Sigmoid colon (tissue), 7 donors: ENCODE measurements at places on chromosomes 1 and 21. TPM values are rescaled to one million over a fixed set of nuclear protein-coding genes. Genes with fewer than 3 reads are reported as not detected.

- H3K4me3 ChIP-seq = no peak overlapping the region
- DNase-seq = no peak
- no peak overlapping the region for H3K27ac ChIP-seq
- H3K36me3 ChIP-seq = no peaks in the 10 kb centered on the region
- H3K4me1 ChIP-seq = no peaks in the 10 kb centered on the region
- H3K27me3 ChIP-seq = peaks cover 22% of the 10 kb centered on the region
These were observed 64.6 kb upstream of the CLDN14 start for GRCh38 chr21:36544545-36544944.

GRCh38 chr1:67888216-67889106 is 55.2 kb upstream of the GNG12 start:
- no peak overlapping the region for H3K4me3 ChIP-seq
- no peak overlapping the region for H3K27ac ChIP-seq
- no peaks in the 10 kb centered on the region for H3K36me3 ChIP-seq
- no peaks in the 10 kb centered on the region for H3K27me3 ChIP-seq

DNA sequence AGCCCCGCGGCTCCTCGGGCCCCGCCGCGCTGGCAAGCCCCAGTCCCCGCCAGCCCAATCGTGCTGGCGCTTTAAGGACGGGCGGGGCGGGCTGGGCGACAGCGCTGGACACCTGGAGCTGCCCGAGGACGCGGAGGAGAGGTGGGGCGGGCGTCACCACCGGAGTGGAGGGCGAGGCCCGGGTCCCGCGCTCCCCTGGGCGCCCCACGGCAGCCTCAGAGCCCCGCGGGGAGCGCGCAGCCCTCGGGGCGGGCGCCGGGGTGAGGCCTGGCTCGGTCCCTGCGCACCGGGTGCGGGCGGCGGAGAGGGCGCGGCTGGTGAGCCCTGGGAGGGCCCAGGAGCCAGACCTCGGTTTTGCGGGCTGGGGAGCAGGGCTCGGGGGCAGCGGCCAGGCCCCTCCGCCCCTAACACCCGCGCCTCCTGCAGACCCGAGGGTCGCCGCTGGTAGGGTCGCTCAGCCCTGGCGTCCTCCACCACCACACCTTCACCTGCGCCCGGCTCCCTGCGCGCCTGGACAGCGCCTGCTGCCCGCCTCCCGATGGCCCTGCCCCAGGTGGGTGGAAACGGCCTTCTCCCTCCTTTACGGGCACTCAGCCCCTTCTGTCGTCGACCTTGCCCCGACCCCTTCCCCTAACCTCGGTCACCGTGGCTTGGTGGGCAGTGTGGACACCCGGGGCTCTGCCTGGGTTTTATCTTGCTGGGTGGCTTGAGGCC is at the start of gene TMEM61:
TSS of gene TMEM61 (plus strand) at position 101 of the 714 bp plus-strand sequence. CDS start at position 539, 438 bp downstream.
- H3K27me3 ChIP-seq = peaks cover 53% of the 10 kb centered on the region
- no peak within 1 kb of the TSS for H3K27ac ChIP-seq
- DNase-seq = no peak
- H3K36me3 ChIP-seq = no peaks in the 10 kb centered on the region
- peaks cover 13% of the 10 kb centered on the region for H3K4me1 ChIP-seq

- DNase-seq = no peak
- H3K27me3 ChIP-seq = no peaks in the 10 kb centered on the region
- peak overlapping the region; percentile 65 for H3K27ac ChIP-seq
- no peaks in the 10 kb centered on the region for H3K36me3 ChIP-seq
These were observed 719.8 kb upstream of the ADGRL4 start for GRCh38 chr1:79726321-79726720.

GRCh38 chr21:18253221-18253620 is 8.6 kb downstream of the CHODL start:
- H3K27me3 ChIP-seq = no peaks in the 10 kb centered on the region
- H3K4me3 ChIP-seq = no peak overlapping the region
- no peak overlapping the region for H3K27ac ChIP-seq
- DNase-seq = no peak
- no peaks in the 10 kb centered on the region for H3K4me1 ChIP-seq

DNA sequence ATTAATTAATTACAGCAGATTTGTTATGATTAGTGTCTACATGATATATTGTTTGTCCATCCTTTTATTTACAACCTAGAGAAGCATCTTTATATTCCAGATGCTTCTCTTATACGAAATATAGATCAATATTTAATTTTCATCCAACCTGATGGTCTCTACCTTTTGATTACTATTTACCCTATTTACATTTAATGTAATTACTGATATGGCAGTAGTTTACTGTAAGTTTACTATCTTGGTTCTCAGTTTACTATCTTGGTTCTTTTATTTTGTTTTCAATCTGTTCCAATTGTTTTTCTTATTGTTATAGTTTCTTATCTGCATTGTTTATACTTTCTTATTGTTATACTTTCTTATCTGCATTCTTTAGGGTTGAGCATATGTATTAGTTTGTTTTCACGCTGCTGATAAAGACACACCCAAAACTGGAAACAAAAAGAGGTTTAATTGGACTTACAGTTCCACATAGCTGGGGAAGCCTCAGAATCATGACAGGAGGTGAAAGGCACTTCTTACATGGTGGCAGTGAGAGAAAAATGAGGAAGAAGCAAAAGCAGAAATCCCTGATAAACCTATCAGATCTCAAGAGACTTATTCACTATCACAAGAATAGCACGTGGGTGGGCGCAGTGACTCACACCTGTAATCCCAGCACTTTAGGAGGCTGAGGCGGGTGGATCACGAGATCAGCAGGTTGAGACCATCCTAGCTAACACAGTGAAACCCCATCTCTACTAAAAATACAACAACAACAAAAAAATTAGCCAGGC is 28.9 kb downstream of the FAF1 start:
- H3K27me3 ChIP-seq = no peaks in the 10 kb centered on the region
- H3K4me1 ChIP-seq = no peaks in the 10 kb centered on the region
- H3K36me3 ChIP-seq = no peaks in the 10 kb centered on the region
- H3K4me3 ChIP-seq = no peak overlapping the region
- no peak overlapping the region for H3K27ac ChIP-seq

DNA sequence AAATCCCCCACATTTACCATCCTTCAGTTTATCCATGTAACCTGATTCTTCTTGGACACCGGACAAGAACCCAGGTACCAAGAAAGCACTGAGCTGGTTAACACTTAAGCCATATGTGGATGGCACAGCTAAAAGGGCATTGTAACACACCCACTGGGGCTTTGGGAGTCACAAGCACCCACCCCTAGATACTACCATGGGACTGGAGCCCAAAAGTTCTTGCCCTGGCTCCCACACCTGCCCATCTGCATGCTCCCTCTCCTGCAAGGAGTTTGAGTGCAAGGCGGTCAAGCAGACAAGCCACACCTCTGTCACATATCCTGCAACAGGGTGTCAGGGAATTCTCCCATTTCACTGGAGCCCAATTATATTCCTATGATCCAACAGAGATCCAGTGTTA is 270.1 kb downstream of the USH2A start:
- H3K27ac ChIP-seq = no peak overlapping the region
- H3K36me3 ChIP-seq = no peaks in the 10 kb centered on the region
- H3K4me3 ChIP-seq = no peak overlapping the region
- no peaks in the 10 kb centered on the region for H3K27me3 ChIP-seq

GRCh38 chr21:42509244-42509643 is 4.4 kb upstream of the SLC37A1 start:
- no peak overlapping the region for H3K27ac ChIP-seq
- no peaks in the 10 kb centered on the region for H3K36me3 ChIP-seq
- no peaks in the 10 kb centered on the region for H3K27me3 ChIP-seq
- peak; percentile 13 for DNase-seq
- H3K4me3 ChIP-seq = no peak overlapping the region

- DNase-seq = no peak
- H3K36me3 ChIP-seq = no peaks in the 10 kb centered on the region
- H3K4me1 ChIP-seq = no peaks in the 10 kb centered on the region
- no peaks in the 10 kb centered on the region for H3K27me3 ChIP-seq
- no peak overlapping the region for H3K27ac ChIP-seq
These were observed 957 bp downstream of the CAPN9 start for GRCh38 chr1:230747890-230748800.

GRCh38 chr1:173715538-173715844 is 710 bp downstream of the KLHL20 start:
- H3K4me3 ChIP-seq = peak overlapping the region; percentile 82
- H3K27me3 ChIP-seq = no peaks in the 10 kb centered on the region
- no peak for DNase-seq

- H3K27ac ChIP-seq = no peak overlapping the region
- no peaks in the 10 kb centered on the region for H3K36me3 ChIP-seq
- no peaks in the 10 kb centered on the region for H3K4me1 ChIP-seq
- H3K27me3 ChIP-seq = no peaks in the 10 kb centered on the region
These were observed 99.1 kb upstream of the ERG start for GRCh38 chr21:38597421-38597820.

- DNase-seq = no peak
- H3K27me3 ChIP-seq = no peaks in the 10 kb centered on the region
- no peak overlapping the region for H3K27ac ChIP-seq
- H3K4me3 ChIP-seq = no peak overlapping the region
These were observed 17.8 kb upstream of the SSX2IP start for GRCh38 chr1:84708031-84708430.

DNA sequence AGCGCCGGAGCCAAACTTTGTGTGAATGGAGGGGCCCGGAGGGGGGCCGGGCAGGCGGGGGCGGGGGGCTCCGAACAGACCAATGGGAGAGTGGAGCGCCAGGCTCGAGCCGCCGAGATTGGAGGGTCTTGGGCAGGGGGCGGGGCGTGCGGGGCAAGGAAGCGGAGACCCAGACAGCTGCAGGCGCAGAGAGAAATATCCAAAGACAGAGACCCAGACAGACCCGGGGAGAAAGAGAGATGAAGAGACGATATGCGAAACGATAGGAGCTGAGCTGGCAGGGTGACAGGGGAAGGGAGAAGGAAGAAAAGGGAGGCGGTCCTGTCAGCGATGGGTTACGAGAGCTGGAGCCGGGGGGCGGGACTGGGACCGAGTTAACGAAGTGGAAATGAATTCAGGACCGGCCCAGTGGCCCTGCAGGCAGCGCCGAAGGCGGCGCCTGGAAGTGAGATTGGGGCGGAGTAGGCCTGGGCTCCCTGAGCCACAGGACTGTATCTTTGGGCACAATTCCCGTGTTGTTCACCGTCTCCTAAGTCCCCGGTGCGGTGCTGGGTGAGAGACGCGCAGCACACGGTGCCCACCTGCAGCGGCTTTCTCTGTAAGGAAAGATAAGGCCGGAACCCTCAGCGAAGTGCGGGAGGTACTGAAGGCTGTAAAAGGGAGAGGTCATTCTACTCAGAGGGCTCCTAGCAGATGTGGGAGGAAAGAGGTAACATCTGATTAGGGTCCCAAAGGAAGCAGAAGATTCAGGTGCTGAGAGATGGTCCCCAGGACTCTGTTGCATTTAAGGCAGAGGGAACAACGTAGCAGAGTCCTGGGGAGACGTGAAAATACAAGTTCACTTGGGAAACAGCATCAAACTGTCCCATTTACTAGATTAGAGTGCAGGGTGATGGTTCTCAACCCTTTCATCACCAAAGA is 543 bp upstream of the KCNJ10 start:
- H3K4me3 ChIP-seq = peak overlapping the region; percentile 56
- no peaks in the 10 kb centered on the region for H3K27me3 ChIP-seq
- no peak overlapping the region for H3K27ac ChIP-seq
- no peaks in the 10 kb centered on the region for H3K36me3 ChIP-seq

DNA sequence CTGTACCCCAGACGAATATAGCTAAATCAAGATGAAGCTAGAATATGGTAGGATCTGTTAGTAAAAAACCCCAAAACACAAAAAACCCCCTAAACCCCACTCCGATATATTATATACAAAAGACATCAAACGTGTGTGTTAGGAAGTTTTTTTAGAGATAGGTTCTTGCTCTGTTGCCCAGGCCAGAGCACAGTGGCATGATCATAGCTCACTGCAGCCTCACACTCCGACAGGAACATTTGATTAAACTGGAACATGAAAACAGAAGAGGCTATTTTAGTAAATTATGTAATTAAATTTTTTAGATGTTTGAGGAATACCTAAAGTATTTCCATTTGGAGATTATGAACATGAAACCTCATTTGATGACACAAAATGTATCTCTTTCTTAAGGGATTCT is 8.2 kb upstream of the RYR2 start:
- no peaks in the 10 kb centered on the region for H3K27me3 ChIP-seq
- peaks cover 13% of the 10 kb centered on the region for H3K4me1 ChIP-seq
- no peak overlapping the region for H3K27ac ChIP-seq
- no peaks in the 10 kb centered on the region for H3K36me3 ChIP-seq
- DNase-seq = no peak

- H3K4me1 ChIP-seq = no peaks in the 10 kb centered on the region
- H3K4me3 ChIP-seq = no peak overlapping the region
- H3K27ac ChIP-seq = no peak overlapping the region
- no peaks in the 10 kb centered on the region for H3K27me3 ChIP-seq
These were observed 10.1 kb downstream of the JMJD4 start for GRCh38 chr1:227725046-227725445.

RNF186 gene
- total RNA-seq = not detected

PTAFR gene
- total RNA-seq = 4.1 TPM

TEKT2 gene
- total RNA-seq = not detected

LY9 gene
- total RNA-seq = 0.36 TPM

PER3 gene
- 42.8 TPM for total RNA-seq

MYBPHL gene
- total RNA-seq = not detected
